ENCODE measurements at places on chromosomes 6 and 20.
A peak's percentile ranks its signal among the peaks of the same experiment; 100 is the strongest.

DNA sequence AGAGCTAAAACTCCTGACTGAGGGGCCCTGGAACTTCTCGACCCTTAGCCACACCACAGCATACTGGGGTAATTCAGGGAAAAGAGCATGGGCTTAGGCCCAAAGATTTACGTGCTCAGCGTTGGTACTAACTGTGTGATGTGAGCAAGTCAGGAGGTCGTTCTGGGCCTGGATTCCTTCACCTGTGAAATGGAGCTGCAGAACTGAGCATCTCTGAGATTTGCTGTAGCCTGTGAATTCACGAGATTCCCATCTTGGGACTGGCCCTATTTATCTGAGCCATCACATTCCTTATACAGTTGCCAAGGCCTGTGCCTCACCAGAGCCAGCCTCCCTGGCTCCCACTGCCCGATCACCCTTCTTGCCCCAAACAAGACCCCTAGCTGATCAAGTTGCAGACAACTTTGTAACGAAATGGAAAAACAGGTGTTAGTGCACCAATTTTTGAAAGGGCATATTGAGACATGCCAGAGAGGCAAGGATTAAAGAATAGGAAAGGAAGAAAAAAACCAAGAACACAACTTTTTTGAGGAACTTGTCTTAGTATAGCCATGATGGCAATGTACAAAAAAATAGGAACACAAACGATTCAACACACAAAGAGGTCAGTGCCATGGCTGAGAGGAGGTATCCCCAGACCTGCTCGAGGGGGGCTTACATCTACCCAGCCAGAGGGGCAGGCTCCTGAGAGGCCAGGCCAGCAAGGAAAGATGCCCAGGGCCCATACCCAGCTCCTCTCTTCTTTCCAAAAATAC is 323.0 kb upstream of the JARID2 start:
- DNase-seq, result no peak

DNA sequence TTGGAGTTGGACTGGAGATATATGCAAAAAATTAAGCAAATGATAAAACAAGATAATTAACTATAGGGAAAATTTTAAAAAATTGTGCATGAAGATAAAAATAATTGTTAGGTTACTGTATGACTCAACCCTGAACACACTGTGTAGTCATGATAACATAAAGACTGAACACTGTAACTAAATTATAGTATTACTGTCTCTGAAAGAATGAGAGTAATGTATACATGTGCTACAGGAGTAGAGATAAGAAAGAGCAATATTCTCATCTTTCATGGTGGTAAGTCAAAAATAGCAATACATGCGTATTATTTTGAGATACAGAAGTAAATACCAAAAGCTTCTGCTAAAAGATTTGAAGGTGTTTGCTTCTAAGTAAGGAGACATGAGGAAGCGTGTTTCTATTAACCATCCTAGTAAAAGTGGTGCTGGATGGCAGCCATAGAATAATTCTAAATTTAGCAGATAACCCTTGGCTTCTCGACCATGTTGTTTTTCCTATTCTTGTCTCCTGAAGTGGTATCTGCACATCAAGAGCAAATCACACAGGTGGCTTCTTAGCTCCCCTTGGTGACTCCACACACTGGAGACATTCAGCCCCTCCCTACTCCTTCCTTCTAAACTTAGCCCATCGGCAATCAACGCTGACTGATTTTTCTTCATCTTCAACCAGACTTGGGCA is 390.6 kb upstream of the PLCB4 start:
- no peak for DNase-seq

DNA sequence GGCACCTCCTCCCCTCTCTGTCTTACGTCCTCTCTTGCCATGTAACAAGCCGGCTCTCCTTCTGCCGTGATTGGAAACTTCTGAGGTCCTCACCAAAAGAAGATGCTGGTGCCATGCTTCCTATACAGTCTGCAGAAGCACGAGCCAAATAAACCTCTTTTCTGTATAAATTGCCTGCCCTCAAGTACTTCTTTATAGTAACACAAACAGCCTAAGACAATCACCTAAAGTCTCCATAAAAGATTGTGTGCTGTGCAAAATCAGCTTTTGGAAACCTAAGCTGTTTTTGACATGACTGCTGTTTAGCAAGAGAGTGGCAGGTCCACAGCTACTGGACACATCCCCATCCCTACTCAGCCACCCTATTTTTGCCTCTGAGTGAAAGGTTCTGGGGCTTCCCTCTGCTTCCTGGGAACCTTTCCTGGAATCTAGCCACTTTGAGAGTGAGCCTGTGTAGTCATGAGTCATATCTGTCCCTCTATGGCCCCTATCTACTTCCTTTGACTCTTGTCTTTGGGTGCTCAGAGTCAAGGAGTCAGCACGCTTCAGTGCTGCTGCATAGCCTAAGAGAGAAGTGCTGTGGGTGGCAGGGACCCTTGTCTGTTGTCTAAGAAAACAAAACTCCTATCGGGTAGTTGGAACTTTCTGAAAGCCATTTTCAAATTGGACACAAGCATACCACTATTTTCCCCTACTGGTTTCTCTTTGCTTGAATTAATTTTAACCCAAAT is 110.0 kb downstream of the PPP1R14C start:
- no peak for DNase-seq

DNA sequence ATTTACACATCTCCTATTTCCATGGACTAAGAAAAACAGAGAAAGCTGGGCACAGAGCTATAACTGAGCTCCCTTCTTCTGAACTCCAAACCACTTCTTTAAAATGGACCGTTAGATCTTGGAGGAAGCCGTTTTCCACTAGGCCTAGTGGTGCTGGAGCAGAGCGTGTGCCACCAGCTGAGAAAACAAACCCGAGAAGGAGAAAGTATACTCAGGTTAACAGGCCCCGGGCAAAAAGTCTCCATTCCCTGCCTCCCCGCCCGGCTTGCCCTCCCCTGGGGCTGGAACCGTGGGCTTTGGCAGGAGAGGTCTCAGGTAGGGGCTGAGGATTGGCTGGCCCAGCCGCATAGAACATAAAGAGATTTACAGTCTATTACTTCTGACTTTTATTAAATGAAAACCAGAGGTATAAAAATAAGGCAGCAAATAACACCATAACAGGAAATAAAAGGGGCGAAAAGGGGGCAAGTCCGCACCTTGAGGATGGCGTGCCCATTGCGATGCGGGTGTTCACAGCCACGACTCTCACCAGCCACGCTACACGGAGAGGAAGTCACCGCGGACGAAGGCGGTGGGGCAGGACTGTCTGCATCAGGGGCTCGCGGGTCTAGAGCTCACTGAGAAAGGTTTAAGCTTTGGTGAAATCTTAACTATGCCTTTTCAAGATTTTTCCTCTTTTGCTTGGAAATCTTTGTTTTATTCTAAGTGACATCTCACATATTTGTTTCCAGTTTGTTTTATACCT is 191.2 kb upstream of the GMDS start:
- no peak for DNase-seq

- no peak for DNase-seq
These were observed 62.4 kb downstream of the TNFRSF21 start for GRCh38 chr6:47247227-47247797.

DNA sequence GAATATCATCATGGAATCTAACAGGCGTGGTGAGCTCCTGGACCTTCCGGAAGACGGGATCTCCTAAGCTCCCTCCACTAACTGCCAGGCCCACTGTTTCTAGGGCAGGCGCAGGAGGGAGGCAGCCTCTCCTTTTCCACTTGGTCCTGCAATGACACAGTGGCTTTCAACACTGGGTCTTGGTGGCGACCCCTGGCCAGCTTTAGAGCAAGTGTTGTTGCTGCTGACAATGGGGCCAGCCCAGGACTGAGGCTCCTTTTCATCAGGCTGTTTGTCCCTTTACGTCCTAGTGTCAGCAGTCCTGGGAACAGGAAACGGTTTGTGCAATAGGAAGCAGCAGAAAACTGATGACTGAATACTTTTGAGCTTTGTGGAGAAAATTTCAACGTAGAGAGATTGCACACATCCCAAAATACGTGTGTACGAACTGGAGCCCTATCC is 9.7 kb upstream of the QKI start:
- DNase-seq, result no peak

- no peak for DNase-seq
These were observed 18.1 kb downstream of the UQCC2 start for GRCh38 chr6:33693186-33694105.

DNA sequence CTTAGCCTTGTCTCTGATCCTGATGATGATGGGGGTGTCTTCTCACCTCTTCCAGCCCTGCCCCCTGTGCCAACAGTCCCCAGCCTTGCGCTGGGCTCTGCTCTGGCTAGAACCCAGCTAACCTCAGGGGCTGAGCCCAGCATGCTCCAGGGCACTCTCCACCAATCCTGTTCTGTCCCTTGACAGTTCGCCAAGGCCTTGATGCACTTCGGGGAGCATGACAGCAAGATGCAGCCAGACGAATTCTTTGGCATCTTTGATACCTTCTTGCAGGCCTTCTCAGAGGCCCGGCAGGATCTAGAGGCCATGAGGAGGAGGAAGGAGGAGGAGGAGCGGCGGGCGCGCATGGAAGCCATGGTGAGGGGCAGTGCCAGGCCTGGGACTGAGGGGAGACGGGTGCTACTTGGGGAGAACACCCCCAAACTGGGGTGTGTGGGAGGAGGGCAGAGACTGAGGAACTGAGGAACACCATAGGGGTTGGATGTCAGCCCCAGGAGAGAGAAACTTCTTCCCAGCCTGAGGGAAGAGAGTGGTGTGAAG is 33.1 kb downstream of the MOCS1 start:
- DNase-seq, result no peak

GRCh38 chr20:46025376-46025783 is 3.6 kb upstream of the SLC12A5 start:
- no peak for DNase-seq

- DNase-seq, result no peak
These were observed 630.6 kb downstream of the GRIK2 start for GRCh38 chr6:102023977-102024657.

- DNase-seq, result peak; percentile 28
These were observed 695.2 kb downstream of the PHF3 start for GRCh38 chr6:64330694-64331307.

DNA sequence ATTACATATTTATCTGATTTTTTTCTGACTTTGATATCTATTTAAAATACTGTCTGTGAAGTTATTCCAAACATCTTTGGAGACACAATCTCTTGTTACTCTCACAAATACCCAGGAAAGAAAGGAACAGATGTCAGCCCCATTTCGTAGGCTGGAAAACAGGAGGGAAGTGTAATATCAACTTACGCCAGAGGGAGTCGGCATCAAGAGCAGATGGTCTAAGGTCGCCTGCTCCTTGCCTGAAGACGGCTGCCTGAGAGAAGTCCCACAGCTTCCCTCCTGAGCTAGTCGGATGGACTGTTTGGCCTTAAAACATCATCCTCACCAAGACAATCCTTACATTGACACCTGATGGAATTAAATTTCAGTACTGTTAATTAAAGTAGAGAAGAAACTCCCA is 13.4 kb downstream of the CST7 start:
- DNase-seq, result no peak

DNA sequence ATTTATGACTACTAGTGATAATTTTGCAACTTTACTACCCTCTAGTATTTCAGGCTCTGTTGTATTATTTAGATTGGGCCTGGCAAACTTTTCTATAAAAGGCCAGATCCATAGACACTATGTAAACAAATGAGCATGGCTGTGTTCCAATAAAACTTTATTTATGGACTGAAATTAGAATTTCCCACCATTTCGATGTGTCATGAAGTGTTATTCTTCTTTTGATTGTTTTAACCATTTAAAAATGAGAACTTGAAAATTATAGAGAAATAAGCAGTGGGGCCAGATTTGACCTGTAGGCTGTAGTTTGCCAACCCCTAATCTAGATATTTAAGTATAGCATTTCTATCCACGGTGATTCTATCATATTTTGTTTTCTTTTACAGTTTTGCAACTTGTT is 61.5 kb upstream of the TFB1M start:
- DNase-seq, result no peak

GRCh38 chr6:138404666-138405337 is 779 bp downstream of the HEBP2 start:
- no peak for DNase-seq

- DNase-seq, result no peak
These were observed 272.0 kb downstream of the ADGB start for GRCh38 chr6:146870760-146871159.

DNA sequence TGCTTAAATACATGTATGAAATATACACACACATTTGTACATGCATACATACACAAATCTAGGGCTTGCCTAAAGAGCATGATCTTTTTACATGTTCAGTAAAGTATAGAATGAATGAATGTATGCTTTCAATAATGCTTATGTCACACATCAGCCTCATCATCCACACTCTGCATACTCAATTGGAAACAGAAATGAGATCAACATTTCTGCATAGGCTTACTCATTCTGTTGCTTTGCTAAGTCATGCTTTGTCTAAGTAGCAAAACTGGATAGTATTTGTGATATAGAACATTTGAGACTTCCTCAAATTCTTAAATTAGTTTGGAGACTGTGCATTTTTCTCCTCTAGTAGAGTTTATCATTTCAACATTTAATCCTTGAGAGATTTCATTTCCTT is 343.3 kb downstream of the ADGRB3 start:
- no peak for DNase-seq

DNA sequence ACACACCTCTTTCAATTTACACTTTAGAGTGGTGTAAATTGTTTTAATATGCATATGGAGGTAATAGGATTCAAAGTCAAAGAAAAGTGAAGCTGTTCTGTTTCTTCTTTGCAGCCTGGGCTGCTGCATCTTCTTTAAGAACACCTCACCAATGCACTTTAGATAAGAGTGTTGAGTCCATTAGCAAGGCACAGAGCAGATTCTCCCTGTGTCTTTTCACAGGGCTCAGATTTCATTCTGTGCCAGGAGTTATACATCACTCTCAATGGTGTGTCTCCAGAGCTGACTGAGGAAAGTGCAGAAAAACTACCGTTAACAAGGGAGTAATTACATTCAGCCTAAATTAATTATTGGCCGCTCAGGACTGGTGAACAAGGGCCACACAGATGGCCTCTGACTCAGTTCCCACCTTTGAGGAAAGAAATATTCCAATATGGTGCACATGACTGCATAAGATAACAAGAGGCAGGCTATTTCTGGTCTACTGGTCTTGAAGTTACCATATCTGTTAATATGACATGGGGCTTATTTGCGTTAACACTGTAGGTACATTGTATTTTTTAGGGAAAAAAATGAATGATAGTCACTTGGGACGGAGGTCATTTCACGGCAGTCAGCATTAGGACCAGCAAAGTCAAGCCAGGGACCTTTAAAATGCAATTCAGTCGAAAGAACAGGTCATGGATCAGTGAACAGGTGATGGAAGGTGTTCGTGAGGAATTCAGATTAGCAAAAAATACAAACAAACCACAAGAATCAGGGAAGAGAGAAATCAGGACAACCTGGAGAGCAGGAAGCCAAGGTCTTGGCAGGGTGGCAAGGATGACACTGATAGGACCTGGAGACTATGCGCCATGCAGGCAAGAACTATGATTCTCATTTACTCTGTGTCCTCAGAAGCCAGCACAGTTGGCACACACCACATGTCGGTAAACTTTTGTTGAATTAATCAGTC is 203.7 kb downstream of the TBX18 start:
- DNase-seq, result no peak
